ENCODE measurements at places on chromosomes 11 and 22.

DNA sequence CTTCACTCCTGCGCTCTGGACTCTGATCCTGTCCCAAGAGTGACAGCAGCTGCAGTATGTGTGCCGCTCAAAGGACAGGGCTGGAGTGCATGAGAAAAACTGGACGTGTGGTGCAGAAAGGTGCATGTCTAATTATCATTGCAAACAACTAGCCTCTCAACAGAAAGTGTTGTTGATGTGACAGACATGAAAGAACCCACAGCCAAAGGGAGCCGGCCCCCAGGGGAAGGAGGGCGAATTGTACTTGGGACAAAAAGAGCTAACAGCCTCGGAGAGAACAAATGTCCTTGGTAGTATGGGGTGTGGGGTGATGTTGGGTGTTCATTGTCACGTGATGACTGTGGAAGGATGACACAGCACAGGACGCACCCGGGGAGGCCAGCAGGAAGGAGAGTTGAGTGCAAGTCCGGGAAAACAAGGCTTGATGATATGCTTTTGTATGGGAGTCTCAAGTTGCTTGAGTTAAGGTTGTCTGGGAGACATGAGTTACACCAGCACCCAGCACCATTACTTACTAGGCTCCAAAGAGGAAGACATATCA, 325.5 kb downstream of the NTM start:
- no peak for DNase-seq

DNA sequence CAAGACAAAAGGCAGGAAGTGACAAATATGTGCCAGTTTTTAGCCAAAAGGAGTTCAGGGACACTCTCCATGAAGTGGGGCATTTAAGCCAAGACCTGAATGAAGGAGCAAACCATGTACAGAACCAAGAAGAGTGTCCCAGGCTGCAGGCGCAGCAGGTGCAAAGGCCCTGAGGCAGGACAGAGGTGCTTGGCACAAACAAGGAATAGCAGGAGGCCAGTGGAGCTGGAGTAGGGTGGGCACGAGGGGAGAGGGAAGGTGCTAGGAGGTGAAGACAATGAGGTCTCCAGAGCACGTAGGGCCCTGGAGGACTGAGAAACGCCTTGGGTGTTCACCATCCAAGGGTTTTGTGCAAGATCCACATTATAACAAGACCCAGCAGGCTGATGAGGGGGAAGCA, 474.1 kb downstream of the MN1 start:
- DNase-seq: no peak

DNA sequence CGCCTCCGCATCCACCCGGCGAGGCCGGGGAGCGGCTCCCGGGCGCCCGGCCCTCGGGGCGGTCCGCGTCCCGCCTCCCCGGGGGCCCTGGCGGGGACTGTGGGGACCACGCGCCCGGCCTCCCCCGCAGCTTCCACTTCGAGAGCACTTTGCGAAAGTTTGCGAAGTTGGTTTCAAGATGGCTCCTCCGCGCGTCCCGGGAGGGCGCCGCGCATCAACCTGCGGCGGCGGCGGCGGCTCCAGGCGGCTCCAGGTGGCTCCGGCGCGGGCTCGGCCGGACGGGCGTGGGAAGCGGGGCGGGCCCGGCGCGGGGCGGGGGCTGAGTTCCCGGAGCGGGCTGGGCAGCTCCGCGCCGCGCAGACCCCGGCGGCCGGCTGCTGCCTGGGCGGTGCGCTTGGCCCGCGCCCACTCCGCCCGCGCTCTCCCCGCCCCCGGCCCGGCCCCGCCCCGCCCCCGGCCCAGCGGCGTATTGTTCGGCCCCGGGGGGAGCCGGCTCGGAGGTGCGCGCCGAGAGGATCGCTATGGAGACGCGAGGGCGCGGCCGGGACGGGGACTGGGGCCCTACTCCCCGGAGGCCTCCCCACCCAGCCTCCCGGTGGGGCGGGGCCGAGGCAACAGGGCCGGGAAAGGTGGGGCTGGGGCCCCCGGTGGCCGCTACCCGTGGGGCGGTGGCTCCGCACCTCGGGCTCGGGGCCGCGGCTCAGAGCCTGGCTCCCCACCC, at the start of gene CELSR1:
CELSR1 (minus strand) TSS at position 396 of the 721 bp plus-strand sequence. CDS start 450 bp downstream, outside the sequence.
- no peak for DNase-seq

DNA sequence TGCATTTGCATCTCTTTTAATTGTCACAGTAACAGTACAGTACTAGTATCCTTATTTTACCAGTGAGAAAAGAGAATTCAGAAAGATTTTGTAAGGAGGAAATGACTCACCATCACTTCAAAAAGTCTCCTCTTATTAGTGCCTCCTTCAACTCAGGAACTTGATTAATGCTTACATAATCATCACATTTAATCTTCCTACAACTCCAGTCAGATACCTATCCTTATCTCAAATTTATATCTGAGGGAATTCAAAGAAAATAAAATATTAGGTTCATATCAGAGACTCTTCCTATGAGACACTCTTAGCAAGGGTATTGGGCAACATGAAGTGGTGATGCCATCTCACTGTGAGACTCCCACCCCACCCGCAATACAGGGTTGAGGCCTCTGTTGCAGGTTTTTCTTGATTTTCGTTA, 26.1 kb upstream of the CTSC start:
- DNase-seq: no peak

- DNase-seq: peak; percentile 91
Observed at GRCh38 chr11:36594316-36594989, at the start of gene IFTAP. IFTAP (plus strand) TSS chr11:36594502; CDS start chr11:36610104, 15,602 bp downstream.

DNA sequence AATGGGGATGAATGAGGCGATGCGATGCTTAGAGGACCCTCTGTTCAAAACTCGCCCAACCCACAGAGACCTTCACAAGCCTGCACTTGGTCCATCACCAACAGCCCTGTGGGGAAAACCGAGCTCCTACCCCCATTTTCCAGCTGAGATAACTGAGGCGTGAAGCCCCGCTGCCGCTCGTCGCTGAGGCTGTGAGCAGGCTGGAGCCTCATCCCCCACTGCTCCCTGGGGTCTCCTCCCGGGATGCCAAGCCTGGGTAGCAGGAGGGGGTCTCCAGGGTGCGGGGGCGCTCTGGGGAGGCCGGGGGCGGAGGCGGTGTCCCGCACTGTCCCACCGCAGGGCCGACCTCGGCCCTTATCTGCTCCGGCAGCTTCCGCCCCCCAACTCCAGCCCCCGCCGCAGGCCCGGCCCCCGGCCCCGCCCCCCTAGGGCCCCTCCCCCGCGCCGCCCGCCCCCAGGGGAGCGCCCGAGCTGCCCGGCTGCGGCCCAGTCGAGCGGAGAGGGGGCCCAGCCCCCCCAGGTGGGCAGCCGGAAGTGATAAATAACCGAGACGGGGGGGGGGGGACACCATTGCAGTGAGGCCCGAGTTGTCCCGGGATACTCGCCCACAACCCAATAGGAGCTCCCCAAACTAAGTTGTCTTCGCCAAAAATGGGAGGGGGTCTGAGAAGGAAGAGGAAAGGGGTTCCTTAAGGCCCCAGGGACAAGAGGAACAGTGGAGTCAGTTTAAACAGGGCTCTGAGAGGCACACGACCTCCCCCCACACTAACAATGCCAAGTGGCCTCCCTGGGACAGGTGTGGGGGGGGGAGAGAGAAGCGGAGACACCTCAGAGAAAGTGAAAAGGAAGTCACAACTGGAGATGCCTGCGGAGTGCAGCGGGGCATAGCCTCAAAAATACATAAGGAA, 8.3 kb upstream of the SLC39A13 start:
- no peak for DNase-seq

- DNase-seq: no peak
Observed at GRCh38 chr11:113977701-113978100, 2.8 kb downstream of the HTR3A start.

DNA sequence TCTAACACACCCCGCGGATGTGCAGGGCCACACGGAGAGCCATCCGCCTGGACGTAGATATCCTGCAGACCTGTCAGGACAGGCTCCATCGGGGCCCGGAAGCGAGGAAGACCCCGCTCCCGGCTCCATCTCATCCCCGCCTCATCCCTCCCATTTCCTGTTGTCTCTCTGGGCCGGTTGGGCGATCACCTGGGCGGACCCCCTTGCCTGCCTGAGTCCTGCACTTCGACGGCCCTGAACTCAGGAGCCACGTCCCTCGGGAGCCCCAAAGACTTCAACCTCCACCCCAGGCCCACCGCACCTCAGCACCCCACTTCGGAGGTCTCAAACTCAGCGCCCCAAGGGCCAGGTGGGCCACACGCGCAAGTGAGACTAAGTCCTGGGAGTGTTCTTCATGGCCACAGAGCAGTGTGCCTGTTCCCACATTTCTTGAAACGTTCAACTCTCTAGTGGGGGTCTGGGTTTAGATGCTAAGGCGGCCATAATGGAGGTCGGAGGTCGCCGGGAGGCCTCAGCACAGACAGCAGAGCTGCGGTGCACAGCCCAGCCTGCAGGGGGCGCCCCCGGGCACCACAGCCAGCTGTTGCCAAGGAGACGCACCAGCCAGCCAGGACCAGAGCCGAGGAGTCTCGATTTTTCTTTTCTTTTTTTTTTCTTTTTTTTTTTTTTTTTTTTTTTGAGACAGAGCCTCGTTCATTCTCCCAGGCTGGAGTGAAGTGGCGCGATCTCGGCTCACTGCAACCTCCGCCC, 26.0 kb upstream of the FADD start:
- DNase-seq: no peak

DNA sequence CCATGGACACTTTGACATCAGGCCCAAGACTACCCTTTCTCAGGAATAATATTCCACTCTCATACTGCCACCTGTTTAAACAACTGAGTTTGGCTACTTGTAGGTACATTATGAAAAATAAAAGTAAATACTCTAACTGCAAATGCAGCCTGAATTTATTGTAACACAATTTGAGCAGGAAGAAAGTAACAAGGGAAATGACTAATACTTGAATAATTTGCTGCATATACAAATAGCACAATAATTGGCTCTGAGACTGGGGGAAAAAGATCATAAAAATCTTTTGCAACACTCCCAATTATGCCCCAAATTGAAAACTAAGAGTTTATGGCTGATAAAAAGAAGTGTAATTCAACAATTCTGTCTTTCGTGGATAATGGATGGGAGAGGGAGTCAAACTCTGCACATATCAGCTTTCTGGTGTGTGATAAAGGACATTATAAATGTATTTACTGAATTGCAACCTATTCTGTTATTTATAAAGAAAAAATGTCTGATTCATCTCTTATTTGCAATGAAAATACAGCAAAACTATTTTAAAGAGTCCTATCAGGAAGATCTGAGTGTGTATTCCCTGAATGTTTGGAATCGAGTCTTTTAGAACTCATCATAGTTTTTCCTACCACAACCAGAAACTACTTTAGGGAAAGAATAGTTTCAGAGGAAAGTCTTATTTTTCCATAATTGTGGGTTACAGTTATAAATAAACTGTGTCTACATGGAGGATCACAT, 359.0 kb downstream of the JRKL start:
- DNase-seq: peak; percentile 77

GRCh38 chr11:8283100-8283464, 19.4 kb upstream of the LMO1 start:
- DNase-seq: no peak

GRCh38 chr22:26642465-26643417, 14.6 kb upstream of the MIAT start:
- peak; percentile 18 for DNase-seq

GRCh38 chr22:21663738-21664137, 2.1 kb upstream of the PPIL2 start:
- no peak for DNase-seq

DNA sequence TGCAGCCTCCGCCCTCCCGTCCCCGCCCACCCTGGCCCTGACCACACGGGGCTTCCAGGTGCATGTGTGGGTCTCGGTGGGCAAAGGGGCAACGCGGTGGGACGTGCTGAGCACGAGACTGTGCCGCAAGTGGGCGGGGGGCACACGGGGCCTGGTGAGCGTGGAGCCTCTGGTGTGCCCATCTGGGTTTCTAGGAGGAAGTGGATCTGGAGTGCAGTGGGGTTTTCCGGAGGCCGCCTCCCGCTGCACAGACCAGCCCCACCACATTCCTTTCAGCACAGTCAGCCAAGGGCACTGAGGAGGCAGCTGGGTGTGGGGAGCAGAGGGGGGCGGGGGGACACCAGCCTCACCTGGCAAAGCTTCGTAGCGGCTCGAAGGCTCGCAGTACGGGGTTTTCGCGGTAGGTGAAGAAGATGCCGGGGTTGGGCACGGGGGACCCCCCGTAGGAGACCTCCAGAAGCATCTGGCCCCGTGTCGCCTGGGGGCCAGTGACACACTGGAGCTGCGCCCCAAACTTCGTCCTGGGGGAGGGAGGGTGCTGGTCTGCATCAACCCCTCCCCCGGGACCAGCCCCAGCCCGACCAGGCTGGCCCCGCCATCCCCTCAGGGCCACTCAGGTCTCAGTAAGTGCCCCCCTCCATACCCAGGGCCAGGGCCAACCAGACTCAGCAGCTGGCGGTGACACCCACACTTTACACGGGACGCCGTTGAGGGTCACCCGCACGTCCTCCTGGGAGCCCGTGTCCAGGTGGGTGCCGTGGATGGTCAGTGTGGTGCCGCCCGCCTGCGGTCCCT, 12.4 kb upstream of the MAPK11 start:
- peak; percentile 67 for DNase-seq

GRCh38 chr22:23275751-23276150, 95.4 kb downstream of the BCR start:
- DNase-seq: no peak

DNA sequence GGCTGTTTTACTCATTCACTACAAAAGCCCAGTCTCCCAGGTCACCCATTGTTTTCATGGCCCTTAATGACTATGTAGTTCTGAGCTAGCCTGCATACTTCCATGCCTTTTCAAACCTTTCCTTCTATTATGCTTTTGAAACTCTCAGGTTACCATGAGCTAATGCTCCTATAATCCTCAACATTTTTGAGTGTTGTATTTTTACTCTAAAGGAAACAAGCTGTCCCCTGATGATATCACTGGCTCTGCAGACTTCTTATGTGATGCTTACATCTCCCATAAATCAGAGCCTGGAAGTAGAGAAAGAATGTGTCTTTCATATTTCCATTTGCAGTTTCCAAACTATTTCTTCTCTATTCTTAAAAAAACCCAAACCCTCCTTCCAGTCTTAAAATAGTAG, 159.0 kb upstream of the RAG2 start:
- DNase-seq: peak; percentile 0

DNA sequence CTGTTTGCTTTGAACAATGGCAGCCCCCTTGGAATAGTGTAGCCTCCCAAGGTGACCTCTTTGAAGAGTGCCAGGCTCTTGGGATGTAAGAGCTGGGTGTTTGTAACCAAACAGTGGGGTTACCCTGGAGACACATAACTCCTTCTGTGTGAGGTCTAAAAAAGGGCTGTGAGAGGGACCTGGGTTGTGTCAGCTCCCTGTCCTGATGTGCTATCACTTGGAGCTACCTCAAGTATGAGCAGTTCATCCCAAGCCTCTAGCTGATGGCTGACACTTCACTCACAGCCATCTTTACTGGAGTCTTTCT, 40.2 kb downstream of the TSPAN18 start:
- no peak for DNase-seq

GRCh38 chr22:40624770-40625169, 11.7 kb downstream of the MRTFA start:
- DNase-seq: no peak

- DNase-seq: peak; percentile 89
Observed at GRCh38 chr11:842370-843002, at the start of the genes POLR2L and TSPAN4. POLR2L (minus strand) TSS chr11:842529; CDS start chr11:842508, 21 bp downstream. TSPAN4 (plus strand) TSS chr11:842852; CDS start chr11:850305, 7,453 bp downstream.

- DNase-seq: no peak
Observed at GRCh38 chr11:76209375-76209972, 3.2 kb upstream of the WNT11 start.

- DNase-seq: no peak
Observed at GRCh38 chr22:46652081-46652846, 32.1 kb downstream of the GRAMD4 start.

Measured in fibroblast of skin of right quadriceps (primary cell).